ENCODE measurements at places on chromosomes 4 and X.

DNA sequence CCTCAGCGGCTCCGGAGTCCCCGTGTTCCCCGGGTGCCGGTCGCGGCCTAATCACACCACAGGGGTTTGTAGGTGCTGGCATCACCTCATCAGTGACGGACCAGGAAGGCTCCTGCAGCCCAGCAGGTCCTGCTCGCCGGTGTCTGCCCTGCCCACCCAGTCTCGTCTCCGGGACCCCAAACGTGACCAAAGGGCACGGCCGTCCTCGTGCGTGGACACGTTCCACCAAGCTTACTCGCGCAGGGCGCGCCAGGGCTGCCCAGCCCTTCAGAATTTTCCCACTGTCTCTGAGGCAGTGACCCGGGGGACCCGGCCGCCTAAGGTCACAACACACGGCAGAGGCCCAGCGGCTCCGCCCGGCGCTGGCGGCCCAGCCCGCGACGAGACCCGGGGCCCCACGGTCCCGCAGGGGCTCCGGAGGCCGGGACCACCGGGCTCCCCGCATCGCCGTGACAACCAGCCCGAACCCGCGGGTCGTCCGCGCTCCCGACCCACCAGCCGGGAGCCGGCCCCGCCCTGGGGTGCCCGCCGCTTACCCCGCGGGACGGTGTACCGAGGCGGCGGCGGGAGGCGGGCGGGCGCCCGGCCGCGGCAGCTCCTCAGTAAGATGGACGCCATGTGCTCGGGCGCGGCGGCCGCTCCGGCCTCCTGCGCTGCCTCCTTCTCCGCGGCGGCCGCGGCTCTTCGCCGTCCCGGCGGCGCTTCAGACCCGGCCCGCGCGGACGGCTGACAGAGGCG lies 454 bp downstream of the LETM1 start:
- no peak for DNase-seq

DNA sequence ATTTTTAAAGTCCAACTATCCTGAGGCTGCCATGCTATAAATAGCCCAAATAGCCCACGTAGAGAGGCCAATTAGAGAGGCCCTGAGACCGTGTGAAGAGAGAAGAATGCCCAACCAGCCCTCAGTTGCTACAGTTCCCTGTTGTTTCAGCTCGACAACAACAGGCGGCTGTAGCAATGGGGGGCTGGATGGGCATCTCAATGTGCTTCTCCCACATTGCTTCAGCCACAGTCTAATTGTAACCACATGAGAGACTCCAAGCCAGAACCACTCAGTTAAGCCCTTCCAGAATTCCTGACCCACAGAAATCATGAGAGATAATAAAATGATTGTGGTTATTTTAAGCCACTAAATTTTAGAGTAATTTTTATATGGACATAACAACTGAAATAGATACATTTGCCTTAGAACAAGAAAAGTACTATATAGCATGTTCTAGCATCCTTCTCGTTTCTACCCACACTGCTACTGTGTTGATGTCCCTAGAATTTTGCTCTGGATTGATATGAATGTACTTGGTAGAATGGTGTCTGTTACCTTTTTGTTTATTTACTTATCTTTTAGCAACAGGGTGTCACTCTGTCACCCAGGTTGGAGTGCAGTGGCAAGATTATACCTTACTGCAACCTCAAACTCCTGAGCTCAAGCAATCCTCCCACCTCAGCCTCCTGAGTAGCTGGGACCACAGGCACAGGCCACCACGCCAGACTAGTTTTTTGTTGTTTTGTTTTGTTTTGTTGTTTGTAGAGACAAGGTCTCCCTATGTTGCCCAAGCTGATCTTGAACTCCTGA lies 436.4 kb downstream of the BCOR start:
- no peak for DNase-seq

- no peak for DNase-seq
These were observed 94.2 kb downstream of the MBNL3 start for GRCh38 chrX:132394591-132394990.

DNA sequence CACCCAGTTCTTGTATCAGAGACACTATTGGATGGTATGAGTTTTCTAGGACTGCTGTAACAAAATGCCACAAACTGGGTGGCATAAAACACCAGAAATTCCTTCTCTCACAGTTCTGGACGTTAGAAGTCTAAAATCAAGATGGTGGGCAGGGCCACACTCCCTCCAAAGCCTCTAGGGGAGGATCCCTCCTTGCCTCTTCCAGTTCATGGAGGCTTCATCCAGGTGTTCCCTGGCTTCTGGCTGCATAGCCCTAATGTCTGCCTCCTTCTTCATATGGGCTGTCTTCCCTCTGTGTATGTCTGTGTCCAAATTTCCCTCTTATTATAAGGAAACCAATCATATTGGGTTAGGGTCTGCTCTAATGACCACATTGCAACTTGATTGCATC lies 38.4 kb upstream of the RASL11B start:
- no peak for DNase-seq

- DNase-seq = no peak
These were observed 23.2 kb upstream of the ADD1 start for GRCh38 chr4:2820216-2820982.

DNA sequence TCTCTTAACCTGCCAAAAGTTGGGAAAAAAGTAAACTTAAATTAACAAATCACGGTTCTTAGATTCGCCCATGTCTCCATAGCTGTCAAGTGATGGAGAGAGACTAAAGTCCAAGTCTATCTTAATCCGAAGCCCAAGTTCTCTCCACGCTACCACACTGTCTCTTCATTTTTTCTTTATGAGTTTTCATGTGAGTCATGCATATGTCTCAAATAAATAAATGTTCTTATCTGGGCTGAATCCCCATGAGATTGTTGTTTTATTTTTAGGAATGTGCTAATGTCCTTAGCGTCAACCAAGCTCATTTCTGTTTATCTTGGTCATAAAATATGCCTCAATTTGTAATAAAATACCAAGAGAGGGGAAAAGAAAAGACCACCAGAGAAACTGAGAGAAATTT lies 169.3 kb downstream of the RCHY1 start:
- no peak for DNase-seq

- no peak for DNase-seq
These were observed 28.4 kb downstream of the RP2 start for GRCh38 chrX:46865281-46865680.

DNA sequence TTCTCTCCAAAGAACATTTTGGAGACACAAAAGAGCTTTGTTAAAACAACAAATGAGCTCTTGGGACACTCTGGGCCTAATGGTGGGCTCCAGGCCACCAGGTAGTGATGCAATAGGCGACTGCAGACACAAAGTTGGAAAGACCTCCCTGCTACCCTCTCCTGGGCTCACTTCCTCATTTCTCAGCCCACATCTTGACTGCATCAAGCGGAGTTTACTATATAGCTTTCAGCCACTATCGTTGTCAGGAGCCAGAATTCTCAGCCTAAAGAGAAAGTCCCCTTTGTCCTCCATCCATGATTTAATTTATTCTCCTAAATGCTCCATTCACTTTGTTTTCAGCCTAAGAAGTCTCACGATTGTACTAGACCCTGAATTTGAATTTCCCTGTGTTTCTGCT lies 114.9 kb downstream of the EFHC2 start:
- no peak for DNase-seq

- no peak for DNase-seq
These were observed 62.1 kb upstream of the AP1S2 start for GRCh38 chrX:15916704-15917084.

DNA sequence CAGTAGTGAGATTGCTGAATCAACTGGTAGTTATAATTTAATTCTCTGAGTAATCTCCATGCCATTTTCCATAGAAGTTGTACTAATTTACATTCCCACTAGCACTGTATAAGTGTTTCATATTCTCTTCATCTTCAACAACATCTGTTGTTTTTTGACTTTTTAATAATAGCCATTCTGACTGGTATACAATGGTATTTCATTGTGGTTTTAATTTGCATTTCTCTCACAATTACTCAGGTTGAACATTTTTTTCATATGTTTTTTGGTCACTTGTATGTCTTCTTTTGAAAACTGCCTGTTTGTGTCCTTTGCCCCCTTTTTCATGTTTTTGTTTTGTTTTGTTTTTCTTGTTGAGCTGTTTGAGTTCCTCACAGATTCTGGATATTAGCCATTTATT lies 880.2 kb downstream of the RAPGEF2 start:
- DNase-seq = no peak

DNA sequence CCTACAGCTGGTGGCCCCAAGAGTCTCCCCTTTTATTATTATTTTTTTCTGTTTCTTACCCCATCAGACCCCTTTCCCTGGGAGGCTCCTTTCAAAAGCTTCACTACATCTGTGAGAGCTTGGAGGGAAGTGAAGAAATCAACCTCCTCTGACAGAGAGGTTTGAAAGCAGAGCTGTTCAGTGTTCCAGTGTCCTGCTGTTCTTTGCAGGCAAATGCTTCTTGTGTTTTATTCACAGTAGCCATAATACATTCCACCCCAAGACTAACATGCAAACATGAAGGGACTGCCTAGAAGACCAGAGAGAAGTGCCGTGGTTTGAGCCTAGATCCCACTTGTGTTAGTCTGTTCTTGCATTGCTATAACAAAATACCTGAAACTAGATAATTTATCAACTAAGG lies 192.1 kb downstream of the PTTG2 start:
- no peak for DNase-seq

DNA sequence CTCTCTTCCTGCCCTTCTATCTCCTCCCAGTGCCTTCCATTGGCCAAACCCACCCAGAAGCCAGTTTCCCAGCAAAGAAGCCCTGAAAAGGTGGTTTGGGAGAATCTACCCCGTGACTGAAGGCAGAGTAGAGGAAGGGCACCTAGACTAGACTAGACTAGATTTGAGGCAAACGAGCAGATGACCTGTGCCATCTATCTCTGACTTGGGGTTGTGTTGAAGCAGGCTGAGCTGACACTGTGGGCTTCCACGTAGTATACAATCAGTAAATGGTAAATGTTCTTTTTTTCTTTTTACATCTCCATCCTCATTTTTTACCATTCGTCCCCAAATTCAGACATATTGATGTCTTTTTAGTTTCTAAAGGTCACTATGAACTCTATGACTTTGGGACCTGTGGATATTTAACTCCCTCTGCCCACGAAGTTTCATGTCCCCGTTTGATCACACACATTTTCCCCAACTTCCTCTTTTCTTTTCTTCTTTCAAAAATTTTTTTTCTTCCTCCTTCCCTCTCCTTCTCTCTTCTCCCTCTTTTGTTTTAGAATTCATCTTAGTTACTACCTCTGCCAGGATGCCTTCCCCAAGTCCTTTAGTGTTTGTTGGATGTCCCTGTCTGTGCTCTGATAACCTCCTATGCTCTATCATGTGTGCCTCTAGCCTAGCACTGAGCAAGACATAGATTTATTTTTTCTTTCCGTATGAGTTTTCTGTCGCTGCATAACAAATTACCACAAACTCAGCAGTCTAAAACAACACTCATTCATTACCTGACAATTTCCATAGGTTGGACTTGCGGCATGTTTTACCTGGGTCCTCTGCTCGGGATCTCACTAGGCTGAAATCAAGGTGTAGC lies 6.2 kb upstream of the AFF1 start:
- no peak for DNase-seq

DNA sequence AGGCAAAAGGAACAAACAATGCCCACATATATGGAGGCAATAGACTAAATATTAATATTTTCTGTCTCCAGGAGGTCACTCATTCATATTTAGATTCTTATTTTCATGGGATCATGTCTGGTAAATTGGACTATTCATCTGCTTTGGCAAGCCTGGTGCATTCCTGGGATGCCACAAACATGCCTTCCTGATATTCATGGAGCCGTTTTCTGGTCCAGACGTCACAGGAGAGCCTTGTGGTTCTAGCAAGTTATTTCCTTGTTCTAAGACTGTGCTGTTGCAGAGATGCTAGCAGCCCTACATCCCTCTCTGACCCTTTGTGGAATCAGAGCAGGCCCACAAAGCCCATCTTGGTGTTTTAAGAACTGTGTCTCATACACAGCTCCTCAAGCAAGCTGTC lies 16.1 kb upstream of the EXOSC9 start:
- no peak for DNase-seq

GRCh38 chr4:145319751-145320150 lies 139.4 kb upstream of the OTUD4 start:
- DNase-seq = no peak

DNA sequence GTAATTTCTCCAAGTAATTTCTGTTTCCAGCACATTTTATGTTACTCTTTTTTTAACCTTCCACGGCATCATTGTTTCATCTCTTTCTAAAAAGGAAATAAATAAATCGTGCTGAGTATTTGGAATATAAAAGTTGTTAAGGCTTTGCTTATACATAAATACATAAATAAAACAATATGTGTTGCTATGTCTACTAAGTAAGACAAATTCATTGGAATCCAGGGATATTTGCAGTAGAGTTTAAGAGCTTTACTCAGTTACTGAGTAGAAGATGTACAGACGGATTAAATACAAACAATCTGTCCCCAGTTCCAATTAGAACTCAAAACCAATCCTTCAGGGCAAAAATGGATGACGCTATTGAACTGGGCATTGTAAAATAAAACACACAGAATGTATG lies 1.4 kb downstream of the ARHGAP24 start:
- DNase-seq = no peak

GRCh38 chr4:83830138-83830888 lies 294.4 kb downstream of the GPAT3 start:
- DNase-seq = no peak

DNA sequence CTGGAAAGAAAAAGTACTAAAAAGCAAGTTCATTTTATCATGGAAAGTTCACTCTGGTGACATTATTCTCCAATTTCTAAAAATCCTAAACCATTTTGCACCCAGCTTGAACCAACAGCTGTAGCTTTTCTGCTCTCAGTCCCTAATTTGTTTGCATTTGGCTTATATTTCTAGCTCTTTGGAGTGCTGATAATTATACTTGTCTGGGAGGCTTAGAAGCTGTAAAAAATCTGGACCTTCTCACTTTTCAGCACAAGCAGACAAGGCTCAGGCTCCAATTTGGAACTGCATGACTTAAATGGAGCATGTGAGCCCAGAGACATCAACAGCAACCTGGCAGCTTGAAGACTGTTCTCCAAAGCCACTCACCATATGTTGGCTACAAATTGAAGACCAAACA lies 170.9 kb upstream of the PCDH18 start:
- no peak for DNase-seq

GRCh38 chr4:114688059-114688458 lies 89.5 kb downstream of the UGT8 start:
- DNase-seq = no peak

- no peak for DNase-seq
These were observed 481.8 kb downstream of the GRXCR1 start for GRCh38 chr4:43374216-43374751.

- no peak for DNase-seq
These were observed 7.4 kb downstream of the AFF1 start for GRCh38 chr4:86942185-86942666.

Measured in stimulated activated CD8-positive, alpha-beta memory T cell treated with anti-CD3 and anti-CD28 coated beads, Interleukin-15, amount 100 ng/mL, for 4 hours (primary cell).